Kidney (tissue), 22 donors: ENCODE measurements at places on chromosomes 13 and 19. TPM values are rescaled to one million over a fixed set of nuclear protein-coding genes. Genes with fewer than 3 reads are reported as not detected.

DNA sequence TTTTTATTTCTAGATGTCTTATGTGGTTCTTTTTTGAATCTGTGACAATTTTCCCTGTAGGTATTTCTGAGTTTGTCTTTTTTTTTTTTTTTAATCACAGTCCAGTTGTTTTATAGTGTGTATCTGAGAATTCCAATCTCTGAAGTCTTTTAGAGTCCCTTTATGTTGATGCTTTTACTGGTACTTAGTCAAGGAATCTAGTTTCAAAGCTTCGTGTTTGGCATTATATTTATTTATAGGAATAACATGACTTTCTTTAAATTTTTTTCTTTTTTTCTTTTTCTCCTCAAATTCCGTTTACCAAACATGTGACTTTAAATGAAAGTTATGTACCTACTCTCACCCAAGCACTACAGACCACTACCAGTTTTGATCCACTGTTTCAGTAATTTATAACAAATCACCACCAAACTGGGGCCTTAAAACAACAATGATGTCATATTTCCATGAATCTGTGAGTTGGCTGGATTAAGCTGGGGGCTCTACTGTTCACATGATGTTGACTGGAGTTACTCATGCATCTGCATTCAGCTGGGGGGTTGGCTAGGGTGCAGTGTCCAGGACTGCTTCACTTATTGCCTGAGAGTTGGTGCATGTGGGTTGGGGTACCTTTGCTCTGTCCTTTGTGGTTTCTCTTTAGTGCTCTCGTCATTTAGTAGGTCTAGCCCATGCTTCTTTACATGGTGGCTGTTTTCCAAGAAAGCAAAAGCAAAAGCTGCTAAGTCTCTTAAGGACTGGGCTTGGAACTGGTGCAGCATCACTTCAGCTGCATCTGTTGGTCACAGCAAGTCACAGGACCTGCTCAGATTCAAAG, 22.3 kb downstream of the KCTD4 start:
- peaks cover 8% of the 10 kb centered on the region for H3K4me1 ChIP-seq
- no peak overlapping the region for H3K27ac ChIP-seq
- H3K4me3 ChIP-seq: no peak overlapping the region

DNA sequence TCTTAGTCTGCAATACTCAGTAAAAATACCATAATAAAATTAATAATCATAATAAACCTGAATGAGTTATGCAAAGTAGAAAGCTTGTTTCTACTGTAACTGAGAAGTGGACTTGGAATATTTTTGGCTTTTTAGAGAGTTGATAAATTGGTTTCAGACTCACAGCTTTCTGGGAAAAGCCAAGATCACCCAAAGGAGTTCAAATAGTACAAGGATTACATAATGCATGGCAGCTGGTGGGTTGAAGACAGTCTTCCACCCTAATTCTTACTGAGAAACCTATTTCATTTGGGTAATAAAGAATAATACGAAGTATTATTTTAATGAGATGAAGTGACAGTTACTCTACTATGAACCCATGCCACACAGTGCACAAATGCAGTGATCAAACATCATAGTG, 139.4 kb upstream of the KLF12 start:
- H3K36me3 ChIP-seq: no peaks in the 10 kb centered on the region
- no peak overlapping the region for H3K4me3 ChIP-seq
- DNase-seq: no peak
- H3K27ac ChIP-seq: no peak overlapping the region
- no peaks in the 10 kb centered on the region for H3K27me3 ChIP-seq
- no peaks in the 10 kb centered on the region for H3K4me1 ChIP-seq

CYP4F8 gene
- total RNA-seq: not detected

ARMC6 gene
- total RNA-seq: 23.0 TPM

CLIP3 gene
- total RNA-seq: 10.3 TPM

- no peaks in the 10 kb centered on the region for H3K36me3 ChIP-seq
- H3K27ac ChIP-seq: no peak overlapping the region
- H3K4me3 ChIP-seq: no peak overlapping the region
- H3K4me1 ChIP-seq: no peaks in the 10 kb centered on the region
- no peak for DNase-seq
These were observed 10.1 kb downstream of the ATCAY start for GRCh38 chr19:3890591-3890990.

DNA sequence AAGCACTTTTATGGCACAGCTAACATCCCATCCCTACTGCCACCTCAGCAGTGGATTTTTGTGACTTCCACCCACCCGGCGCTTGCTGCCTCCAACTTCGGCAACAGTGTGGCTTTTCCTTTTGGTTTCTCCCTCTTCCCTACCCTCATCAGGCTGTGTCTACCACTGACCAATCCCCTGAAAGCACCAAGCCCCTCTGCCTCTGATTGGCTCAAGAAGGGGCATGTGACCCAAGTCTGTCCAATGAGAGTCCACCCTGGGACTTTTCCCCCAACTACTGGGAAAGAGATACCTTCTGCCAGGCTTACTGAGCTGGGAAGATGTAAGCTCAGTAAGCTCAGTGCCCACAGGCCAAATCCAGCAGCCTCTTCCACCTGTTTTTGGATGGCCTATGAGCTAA, 5.8 kb downstream of the SMIM7 start:
- DNase-seq: no peak
- no peak overlapping the region for H3K27ac ChIP-seq
- peaks cover 9% of the 10 kb centered on the region for H3K4me1 ChIP-seq
- H3K36me3 ChIP-seq: peaks cover 54% of the 10 kb centered on the region
- H3K27me3 ChIP-seq: no peaks in the 10 kb centered on the region

ZNF878 gene
- 0.60 TPM for total RNA-seq

DNA sequence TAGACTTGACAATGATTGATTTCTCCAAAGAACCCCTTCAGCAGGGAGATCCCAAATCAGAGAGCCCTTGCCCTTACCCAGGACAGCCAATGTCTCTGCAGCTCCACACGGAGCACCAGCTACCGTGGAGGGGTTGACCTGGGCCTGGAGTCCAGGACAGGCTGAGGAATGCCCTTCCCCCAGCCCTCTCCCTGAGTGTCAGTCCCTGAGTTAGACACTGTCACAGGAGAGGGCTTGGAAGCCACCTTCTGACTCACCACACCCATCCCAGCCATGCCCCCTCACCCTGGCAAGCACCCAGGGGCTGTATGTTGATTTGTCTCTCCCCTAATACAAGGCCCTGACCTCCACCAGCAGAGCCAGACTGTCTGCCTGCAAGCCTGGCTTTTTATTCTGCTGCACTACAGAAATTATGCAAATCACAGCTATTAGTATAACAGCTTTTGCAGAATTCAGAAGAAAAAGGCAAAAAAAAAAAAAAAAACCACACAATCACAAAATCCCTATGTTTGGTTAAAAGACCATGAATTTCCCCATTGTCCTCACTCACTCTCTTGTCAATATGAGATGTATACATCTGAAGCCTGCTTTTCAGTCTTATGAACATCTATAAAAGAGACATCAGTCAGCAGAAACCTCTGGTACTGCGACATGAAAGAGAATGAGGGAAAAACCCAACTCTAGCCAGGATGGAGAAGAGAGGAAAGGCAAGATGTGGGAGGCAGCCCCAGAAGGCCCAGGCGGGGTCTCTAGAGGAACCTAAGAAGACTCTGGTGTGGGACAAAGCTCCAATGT, 240.7 kb downstream of the UQCRFS1 start:
- H3K4me3 ChIP-seq: no peak overlapping the region
- no peak for DNase-seq
- no peaks in the 10 kb centered on the region for H3K36me3 ChIP-seq

GRCh38 chr19:18503971-18504885, 17.6 kb downstream of the ELL start:
- no peaks in the 10 kb centered on the region for H3K27me3 ChIP-seq
- H3K4me1 ChIP-seq: peaks cover 96% of the 10 kb centered on the region
- peak; percentile 75 for DNase-seq
- H3K4me3 ChIP-seq: no peak overlapping the region
- H3K36me3 ChIP-seq: no peaks in the 10 kb centered on the region

GRCh38 chr19:50658441-50659317, 9.4 kb downstream of the C19orf81 start:
- no peaks in the 10 kb centered on the region for H3K36me3 ChIP-seq
- H3K27ac ChIP-seq: peak overlapping the region; percentile 65
- DNase-seq: peak; percentile 93
- H3K27me3 ChIP-seq: no peaks in the 10 kb centered on the region

- H3K27ac ChIP-seq: no peak overlapping the region
- no peaks in the 10 kb centered on the region for H3K4me1 ChIP-seq
These were observed 47.3 kb downstream of the DNAJC3 start for GRCh38 chr13:95724252-95724651.

HSH2D gene
- 7.7 TPM for total RNA-seq

GRCh38 chr13:33138441-33138840, 122.2 kb downstream of the KL start:
- no peaks in the 10 kb centered on the region for H3K27me3 ChIP-seq
- no peak overlapping the region for H3K4me3 ChIP-seq
- peak; percentile 69 for DNase-seq
- no peak overlapping the region for H3K27ac ChIP-seq
- peaks cover 3% of the 10 kb centered on the region for H3K4me1 ChIP-seq
- H3K36me3 ChIP-seq: no peaks in the 10 kb centered on the region

DNA sequence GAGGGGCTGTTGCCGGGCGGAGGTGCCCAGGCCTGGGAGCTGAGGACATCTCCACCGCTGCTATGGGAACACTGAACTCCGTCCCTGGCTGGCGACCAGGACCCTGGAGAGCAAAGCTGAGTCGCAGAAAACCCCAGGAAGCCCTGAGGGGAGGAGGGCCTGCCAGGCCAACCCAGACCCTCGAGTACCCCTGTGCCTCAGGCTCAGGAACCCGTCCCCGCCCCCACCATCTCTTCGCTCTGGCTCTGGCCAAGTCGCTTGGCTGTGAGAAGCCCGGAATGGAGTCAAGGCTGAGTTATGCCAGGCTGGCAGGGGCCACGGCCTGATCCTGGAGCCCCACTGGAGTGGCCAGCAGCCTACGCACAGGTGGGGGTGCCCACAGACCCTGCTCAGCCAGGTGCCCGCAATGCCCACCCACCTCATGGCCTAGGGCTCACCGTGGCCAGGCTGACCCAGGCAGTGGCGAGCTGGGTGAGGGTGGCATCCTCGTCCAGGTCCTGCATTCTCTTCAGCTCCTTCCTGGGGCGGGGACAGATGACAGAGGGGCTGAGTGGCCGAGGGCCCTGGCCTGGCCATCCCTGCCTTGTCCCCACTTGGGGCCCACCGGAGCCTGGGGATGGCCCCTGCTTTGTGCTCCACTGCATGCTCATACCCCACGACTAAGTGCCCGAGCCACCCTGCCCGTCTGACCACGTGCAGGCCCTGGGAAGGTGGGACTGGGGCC, 8.5 kb upstream of the CERS1 start:
- no peaks in the 10 kb centered on the region for H3K36me3 ChIP-seq
- no peak for DNase-seq
- no peak overlapping the region for H3K27ac ChIP-seq
- no peaks in the 10 kb centered on the region for H3K4me1 ChIP-seq
- no peak overlapping the region for H3K4me3 ChIP-seq

DNA sequence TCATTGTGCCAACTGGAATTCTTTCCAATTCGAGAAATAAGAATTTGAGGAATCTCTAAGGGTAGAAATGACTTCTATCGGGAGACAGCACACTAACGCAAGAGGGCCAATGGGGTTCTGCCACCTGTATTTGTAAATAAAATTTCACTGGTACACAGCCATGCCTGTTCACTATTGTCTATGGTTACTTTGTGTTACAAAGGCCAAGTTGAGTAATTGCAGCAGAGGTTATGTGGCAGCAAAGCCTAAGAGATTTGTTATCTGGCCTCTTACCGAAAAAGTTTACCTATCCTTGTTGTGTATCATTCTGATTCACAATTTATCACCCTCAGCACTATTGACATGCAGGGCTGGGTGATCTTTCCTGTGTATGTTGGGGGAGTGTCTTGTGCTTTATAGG, 278.0 kb downstream of the KLF5 start:
- H3K27ac ChIP-seq: no peak overlapping the region
- H3K27me3 ChIP-seq: no peaks in the 10 kb centered on the region
- H3K4me1 ChIP-seq: no peaks in the 10 kb centered on the region
- no peaks in the 10 kb centered on the region for H3K36me3 ChIP-seq
- DNase-seq: no peak

- H3K27ac ChIP-seq: peak overlapping the region; percentile 64
- peak; percentile 45 for DNase-seq
- H3K27me3 ChIP-seq: no peaks in the 10 kb centered on the region
- peaks cover 3% of the 10 kb centered on the region for H3K4me1 ChIP-seq
- H3K36me3 ChIP-seq: no peaks in the 10 kb centered on the region
- peak overlapping the region; percentile 99 for H3K4me3 ChIP-seq
These were observed 889 bp downstream of the GTF2F2 start for GRCh38 chr13:45120967-45121831.

CRB3 gene
- total RNA-seq: 58.2 TPM

HIPK4 gene
- 0.09 TPM for total RNA-seq

DNA sequence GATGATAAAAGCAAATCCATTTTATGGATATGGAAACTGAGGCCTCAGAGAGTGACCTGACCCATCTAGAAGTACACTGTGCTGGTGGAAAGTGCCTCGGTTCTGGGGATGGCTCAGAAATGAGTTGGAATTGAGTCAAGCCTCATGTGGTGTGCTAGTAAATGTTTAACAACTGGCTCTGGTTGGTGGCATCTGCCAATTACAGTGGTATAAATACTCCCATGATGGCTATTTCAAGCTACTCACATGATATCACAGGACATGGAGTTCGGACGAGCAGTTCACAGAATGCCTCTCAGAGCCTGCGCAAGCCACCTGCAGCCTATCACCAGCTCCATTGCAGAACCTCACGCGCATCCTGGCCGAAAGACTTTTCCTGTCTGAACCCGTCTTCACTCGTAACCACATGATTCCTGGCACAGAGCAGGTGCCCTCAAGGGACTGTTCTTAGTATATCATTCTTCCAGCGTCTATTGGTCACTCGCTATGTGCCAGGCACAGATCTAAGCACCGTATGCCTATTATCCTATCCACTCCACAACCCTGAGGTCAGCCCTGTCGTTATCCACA, 9.1 kb downstream of the TMEM150B start:
- no peaks in the 10 kb centered on the region for H3K36me3 ChIP-seq
- H3K4me1 ChIP-seq: no peaks in the 10 kb centered on the region
- DNase-seq: no peak
- H3K27me3 ChIP-seq: no peaks in the 10 kb centered on the region
- H3K4me3 ChIP-seq: no peak overlapping the region

PRSS57 gene
- total RNA-seq: not detected

BCAM gene
- total RNA-seq: 748 TPM

DNA sequence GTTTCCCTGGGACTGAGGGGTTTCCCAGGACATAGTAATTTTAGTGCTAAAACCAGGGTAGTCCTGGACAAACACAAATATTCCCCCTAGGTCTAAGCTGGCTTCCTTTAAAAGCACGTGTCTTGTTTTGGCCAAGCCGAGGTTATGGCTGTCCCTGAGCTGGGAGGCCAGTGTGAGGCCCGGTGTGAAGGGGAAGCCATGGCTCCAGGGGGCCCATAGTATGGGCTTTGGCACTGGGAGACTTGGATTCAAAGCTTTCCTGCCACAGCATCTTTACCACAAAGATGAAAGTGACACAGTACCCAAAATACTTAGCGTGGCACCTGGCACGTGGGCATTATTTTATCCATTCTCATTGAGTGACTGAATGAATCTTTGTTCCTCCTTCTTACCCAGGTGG, 345.2 kb downstream of the ZNF536 start:
- H3K36me3 ChIP-seq: no peaks in the 10 kb centered on the region
- H3K4me1 ChIP-seq: peaks cover 2% of the 10 kb centered on the region
- H3K27me3 ChIP-seq: no peaks in the 10 kb centered on the region
- H3K27ac ChIP-seq: no peak overlapping the region
- no peak for DNase-seq
- no peak overlapping the region for H3K4me3 ChIP-seq
